ENCODE measurements at places on chromosomes 7 and 10.

DNA sequence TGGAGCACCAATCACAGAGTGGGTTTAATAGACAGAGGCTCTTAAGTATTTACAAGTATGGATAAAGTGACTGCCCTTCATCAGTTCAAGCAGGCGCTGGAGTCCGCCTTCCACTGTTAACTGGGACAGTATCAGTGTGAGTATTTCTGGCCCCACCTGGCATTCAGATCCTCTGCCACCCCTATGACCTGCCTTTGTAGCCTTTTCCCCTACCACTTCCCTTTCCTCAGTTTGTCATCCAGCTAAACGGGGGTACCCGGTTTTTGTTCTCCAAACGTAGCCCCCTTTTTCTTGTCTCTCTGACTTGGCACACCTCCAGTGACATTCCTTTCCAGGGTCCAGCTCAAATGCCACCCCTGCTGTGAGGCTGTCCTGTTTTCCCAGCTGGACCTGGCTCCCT lies 134.4 kb downstream of the SNX10 start:
- DNase-seq = no peak

DNA sequence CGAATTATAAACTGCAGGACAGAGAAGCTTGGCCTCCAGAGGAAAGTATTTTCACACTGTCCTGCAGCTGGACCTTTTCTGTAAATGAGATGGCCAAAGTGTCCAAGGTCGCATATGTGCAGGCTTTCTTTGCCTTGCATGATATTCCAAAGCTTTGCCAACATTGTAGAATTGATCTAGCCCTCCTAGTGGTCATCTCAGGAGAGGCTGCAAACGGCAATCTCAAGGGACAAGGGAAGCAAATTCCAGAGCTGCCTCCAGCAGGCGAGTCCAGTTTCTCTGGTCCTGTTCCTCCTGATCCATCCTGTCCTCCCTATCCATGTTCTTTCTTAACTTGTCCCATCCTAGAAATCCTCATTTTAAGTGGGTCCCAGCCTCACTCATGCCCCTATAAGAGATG lies 373.4 kb upstream of the PCDH15 start:
- DNase-seq = no peak

- no peak for DNase-seq
These were observed 36.7 kb downstream of the CFAP46 start for GRCh38 chr10:132905661-132906060.

- DNase-seq = no peak
These were observed 191.5 kb downstream of the CELF2 start for GRCh38 chr10:11208908-11209829.

DNA sequence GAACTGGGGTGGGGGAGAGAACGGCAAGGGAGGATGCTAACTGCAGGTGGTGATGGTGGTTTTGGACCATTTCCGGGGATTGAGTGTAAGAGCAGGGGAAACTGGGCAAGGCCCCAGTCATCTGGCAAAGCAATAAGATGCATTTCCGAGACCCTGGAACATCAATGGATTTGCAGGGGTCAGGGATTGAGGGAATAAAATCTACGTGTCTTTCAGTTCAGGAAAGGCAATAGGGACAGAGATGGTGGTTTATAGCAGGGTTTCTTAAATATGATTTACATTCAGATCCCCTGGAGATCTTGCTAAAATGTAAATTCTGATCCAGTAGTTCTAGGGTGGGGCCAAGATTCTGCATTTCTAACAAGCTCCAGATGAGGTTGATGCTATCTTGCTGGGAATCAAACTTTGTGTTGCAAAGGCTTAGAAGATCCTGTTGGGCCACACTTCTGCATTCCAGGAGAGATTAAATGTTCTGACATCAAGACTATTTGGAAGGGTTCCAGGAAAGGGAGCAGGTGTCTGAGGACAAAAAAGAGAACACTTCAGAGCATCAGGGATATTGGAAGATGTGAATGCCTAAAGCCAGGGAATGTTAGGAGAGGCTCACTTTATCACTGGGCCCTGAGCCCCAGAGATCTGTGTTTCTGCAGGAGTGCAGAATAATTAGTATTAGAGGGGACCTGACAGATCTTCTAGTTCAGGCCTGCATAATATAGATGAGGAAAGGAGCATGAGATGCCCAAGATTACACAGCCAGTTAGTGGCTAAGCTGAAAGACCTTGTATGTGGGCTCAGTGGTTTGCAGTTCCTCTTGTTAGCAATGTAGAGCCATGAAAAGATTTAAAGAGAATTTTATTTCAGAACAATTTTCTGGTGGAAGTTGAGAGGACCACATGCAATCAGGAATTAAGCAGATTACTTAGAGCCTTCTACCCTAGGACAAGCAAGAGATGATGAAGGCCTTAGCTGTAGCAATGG lies 32.4 kb downstream of the BLNK start:
- no peak for DNase-seq

DNA sequence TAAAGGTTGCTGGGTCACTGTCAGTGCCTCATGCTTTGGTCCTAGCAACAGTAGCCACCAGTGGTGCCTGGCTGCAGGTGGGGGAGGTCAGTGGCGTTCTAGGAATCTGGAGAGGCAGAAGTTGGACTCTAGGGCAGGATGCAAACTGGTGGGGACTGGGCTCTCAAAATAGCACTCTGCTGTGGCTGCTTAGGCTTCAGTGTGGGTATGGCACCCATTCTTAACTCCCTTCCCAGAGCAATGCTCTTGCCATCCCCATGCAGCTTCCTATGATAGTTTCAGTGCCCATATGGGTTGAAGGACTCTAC lies 330.8 kb downstream of the PCDH15 start:
- no peak for DNase-seq

DNA sequence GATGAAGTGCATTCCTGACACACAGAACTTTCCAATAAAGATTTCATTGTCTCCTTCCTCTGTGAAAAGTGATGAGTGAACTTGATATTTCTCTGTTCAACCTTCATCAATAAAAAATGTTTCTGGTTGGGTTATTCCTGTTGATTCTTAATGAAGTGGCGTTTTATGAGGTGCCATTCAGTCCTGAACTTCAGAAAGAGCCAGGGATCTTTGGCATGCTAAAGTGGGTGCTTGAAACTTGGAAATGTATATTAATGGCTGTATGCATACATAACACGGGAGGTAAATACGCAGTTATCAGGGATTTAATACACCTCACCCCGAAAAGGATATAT lies 151.6 kb downstream of the ACTR3B start:
- no peak for DNase-seq

All from thoracic aorta (tissue), 2 donors.